ENCODE measurements at places on chromosomes 2 and 18.

- DNase-seq, result no peak
Observed at GRCh38 chr2:233463586-233463985, 103.0 kb downstream of the USP40 start.

- no peak for DNase-seq
Observed at GRCh38 chr18:54531402-54532065, 59.5 kb upstream of the DYNAP start.

DNA sequence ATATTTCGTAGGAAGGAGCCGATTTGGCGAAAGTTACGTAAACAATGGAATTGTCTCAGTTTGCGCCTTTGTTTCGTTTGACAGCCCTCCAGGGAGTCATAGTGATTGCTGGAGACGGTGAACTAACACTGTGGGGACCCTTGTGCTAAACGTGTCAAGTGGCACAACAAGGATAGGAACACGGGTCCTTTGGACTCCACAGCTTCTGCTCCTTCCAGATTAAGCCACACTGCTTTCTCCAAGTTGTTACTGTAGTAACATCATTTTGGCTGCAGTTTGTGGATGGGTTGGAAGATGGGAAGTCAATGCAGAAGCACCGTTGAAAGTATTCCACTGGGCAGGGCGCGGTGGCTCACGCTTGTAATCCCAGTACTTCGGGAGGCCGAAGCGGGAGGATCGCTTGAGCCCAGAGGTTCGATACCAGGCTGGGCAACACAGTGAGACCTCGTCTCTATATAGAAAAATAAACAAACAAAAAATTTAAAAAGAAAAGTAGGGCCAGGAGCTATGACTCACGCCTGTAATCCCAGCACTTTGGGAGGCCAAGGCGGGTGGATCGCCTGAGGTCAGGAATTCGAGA is 636 bp upstream of the IMMT start:
- no peak for DNase-seq

DNA sequence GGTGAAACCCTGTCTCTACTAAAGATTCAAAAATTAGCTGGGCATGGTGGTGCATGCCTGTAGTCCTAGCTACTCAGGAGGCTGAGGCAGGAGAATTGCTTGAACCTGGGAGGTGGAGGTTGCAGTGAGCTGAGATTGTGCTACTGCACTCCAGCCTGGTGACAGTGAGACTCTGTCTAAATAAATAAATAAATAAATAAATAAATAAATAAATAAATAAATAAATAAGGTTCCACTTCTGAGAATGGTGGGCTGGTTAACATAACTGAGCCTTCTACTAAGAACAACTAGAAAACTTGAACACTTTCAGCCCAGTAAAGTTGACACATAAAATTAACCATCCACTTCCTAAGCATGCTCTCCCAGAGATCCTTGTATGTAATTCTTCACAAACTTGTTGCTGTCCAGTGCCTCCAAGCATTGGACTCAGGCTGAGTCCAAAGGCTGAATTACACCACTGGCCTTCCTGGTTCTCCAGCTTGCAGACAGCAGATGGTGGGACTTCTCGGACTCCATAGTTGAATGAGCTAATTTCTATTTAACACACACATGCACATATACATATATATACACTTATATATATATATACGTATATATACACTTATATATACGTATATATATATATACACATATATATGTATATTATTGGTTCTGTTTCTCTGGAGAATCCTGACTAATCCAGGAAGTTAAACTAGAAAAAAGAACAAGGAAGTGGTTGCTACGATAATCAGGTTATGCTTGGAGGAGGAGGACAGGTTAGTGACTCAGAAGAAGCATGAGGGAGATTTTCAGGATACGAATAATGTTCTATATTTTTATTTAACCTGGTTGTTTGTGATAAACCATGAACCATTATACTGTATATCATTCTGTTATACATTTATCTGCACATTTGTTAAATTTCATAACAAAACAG is 348.8 kb downstream of the METTL4 start:
- no peak for DNase-seq

DNA sequence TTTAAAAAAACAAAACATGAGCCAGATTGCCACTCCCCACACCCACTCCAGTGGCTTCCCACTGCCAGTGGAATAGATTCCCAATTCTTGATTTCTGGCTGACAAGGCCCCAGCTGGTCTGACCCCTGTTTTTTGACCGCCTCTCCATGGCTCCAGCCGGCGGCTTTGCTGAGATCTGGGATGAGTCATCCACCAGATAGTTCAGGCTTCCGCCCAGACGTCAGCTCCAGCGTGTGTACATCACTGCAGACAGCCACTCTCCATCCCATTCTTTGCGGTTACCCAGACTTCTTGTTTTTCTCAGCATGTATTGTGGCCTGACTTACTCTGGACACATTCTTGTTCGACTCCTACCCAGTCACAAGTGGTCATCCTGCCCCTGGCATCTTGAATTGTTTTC is 227.9 kb downstream of the GBX2 start:
- DNase-seq, result no peak

- DNase-seq, result no peak
Observed at GRCh38 chr2:109330056-109330455, 201.1 kb downstream of the SH3RF3 start.

GRCh38 chr2:74513605-74514367 is 464 bp upstream of the TLX2 start:
- no peak for DNase-seq
